Ascending aorta (tissue), 2 donors: ENCODE measurements at places on chromosomes 12 and 14. TPM values are rescaled to one million over a fixed set of nuclear protein-coding genes. Genes with fewer than 3 reads are reported as not detected.

SIVA1 gene
- total RNA-seq = 410 TPM

RAD9B gene
- not detected for total RNA-seq

HPD gene
- 0.96 TPM for total RNA-seq

DNA sequence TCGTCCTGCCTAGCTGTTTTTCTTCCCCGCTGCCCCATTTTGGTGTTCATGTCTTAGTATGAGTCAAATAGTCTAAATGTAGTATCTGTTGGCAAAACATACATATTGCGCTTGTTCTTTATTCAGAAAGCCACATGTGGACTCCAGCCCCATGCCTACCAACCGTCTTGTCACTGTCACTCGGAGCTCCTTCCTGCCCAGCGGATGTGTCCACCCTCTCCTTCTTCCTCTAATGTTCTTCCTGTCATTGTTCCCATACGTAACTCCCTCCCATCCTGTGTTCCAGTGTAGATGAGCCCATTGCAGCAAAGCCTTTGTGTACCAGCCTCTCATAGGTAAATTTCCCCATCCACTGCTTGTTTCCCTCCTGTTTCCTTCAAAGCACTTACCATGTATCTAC lies 120.5 kb downstream of the TMX1 start:
- no peaks in the 10 kb centered on the region for H3K4me1 ChIP-seq
- no peaks in the 10 kb centered on the region for H3K36me3 ChIP-seq
- no peaks in the 10 kb centered on the region for H3K27me3 ChIP-seq
- no peak overlapping the region for H3K27ac ChIP-seq

- DNase-seq = no peak
- H3K27me3 ChIP-seq = no peaks in the 10 kb centered on the region
- no peaks in the 10 kb centered on the region for H3K4me1 ChIP-seq
- no peaks in the 10 kb centered on the region for H3K36me3 ChIP-seq
These were observed 124.1 kb downstream of the SSPN start for GRCh38 chr12:26319511-26319910.
